Stimulated activated CD4-positive, alpha-beta T cell treated with anti-CD3 and anti-CD28 coated beads, Interleukin-1b, Interleukin-23, amount 100 ng/mL, for 24 hours (primary cell): ENCODE measurements at places on chromosomes 13 and 19.

- DNase-seq, result peak; percentile 4
Observed at GRCh38 chr13:77184455-77184854, 142.4 kb downstream of the MYCBP2 start.

DNA sequence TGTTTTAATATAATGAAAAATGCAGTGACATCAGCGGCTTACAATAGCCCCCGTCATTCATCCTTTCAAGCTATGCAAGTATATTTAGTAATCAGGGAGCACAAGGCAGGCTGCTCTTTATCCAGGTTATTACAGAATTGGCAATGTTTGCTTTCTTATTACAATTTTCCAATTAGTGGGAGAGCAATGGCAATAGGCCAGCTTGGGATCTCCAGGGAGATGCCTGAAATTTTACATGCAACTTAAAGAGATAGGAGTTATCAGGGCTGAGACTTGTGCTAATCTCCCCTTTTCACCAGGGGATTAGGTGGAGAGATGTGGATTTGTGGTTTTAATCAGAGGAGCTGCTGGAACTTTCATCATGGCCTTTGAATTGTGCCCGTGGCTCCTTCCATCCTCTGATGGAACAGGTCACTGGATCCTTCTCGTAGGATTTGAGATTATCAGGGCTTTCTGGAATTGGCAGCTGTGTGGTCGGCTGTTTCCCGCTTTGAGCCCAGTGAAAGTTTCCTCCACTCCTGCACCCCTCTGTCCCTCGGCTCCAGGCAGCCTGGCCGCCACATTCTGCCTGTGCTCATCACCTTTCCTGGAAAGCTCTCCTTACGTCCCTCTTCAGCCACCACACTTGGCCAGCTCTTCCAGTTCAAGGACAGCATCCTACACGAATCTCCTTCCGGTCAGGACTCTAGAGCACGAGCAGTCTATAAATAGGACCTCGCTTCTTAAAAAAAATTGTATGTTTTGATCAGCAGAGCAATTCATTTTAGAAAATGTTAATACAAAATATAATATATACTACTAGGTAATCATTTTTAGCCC is 47.0 kb downstream of the CBY2 start:
- no peak for DNase-seq

GRCh38 chr19:609004-609346 is 19.3 kb downstream of the HCN2 start:
- DNase-seq, result no peak

GRCh38 chr13:42816538-42816937 is 35.2 kb downstream of the FAM216B start:
- no peak for DNase-seq
